GM10248 (cell line): ENCODE measurements at places on chromosomes 12 and 14.
A peak's percentile ranks its signal among the peaks of the same experiment; 100 is the strongest.

GRCh38 chr12:128578045-128578444, 245.7 kb downstream of the SLC15A4 start:
- DNase-seq, result no peak

DNA sequence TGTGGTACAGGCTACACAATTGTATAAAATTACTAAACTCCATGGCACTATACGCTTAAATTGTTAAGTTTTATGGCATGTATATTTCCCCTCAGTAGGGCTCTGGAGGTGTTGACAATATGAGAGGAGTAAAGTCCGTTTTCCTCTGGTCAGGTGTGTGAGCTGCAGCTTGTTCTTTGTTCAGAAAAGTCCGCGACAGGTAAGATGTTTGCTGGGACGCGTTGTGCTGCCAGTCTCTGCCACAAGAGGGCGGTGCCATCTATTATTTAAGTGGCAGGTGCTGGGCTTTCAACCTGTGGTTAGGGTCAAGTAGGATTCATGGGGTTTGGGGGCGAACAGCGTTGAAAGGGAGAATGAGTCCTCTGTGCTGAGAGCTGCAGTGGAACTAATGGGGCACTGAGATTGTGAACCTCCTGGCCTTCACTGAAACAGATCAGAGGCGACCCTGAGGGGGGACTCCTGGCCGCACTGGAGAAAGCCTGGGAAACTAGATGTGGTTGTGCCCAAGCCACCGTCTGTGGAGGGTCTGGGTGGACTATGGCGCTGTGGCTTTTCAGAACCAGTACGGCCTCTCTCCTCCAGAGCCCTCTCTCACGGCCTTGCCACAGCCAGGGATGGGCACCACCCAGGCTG, 179.0 kb downstream of the SLC15A4 start:
- DNase-seq, result peak; percentile 48

- DNase-seq, result no peak
Observed at GRCh38 chr12:103043531-103044486, 86.3 kb downstream of the ASCL1 start.

DNA sequence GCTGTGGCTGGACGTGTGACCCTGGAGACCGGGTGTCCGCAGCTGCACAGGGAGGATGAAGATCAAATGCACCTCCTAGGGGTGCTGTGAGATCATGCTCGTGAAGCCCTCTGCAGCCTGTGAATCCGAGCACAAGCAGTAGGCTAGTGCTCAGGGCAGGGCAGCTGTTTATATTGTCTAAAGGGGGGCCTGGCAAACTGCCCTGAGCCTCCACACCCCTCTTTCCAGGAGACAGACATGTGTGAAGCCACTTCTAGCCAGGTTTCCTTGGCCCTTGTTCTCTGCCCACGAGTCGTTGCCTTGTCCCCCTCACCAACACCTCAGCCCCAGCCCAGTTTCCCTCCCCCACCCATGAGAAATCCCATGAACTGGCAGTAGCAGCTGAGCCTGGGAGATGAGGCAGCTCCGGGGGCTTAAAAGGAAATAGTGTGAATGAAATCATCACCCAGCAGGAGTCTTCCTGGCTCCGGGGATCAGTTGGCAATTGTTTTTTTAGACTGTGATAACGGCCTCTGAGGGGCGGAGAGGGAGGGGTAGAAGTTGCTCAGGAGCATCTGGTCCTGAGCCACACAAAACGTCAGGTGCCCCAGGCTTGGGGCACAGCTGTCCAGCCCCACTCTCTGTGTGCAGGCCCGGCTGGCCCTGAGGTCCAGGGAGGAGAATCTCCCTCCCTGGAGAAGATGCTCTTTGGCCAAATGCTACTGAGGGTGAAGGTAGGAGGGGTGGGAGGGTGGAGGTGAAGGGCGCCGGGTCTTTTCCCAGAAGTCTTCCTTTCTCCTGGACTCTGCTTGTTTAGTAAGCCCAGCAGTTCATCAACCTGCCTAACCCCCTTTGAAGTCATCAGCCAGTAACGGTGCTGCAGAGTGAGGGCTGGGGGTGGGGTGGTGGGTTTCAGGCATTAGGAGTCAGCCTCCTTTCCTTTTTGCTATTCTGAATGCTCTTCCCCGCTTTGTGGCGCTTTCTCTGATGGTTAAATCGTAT, 4.0 kb downstream of the FGF6 start:
- no peak for DNase-seq

GRCh38 chr14:24207104-24207551, 1.6 kb downstream of the TSSK4 start:
- no peak for DNase-seq

GRCh38 chr12:113747017-113747416, 219.1 kb downstream of the RBM19 start:
- no peak for DNase-seq

- DNase-seq, result no peak
Observed at GRCh38 chr14:60805841-60806430, 71.4 kb downstream of the MNAT1 start.

DNA sequence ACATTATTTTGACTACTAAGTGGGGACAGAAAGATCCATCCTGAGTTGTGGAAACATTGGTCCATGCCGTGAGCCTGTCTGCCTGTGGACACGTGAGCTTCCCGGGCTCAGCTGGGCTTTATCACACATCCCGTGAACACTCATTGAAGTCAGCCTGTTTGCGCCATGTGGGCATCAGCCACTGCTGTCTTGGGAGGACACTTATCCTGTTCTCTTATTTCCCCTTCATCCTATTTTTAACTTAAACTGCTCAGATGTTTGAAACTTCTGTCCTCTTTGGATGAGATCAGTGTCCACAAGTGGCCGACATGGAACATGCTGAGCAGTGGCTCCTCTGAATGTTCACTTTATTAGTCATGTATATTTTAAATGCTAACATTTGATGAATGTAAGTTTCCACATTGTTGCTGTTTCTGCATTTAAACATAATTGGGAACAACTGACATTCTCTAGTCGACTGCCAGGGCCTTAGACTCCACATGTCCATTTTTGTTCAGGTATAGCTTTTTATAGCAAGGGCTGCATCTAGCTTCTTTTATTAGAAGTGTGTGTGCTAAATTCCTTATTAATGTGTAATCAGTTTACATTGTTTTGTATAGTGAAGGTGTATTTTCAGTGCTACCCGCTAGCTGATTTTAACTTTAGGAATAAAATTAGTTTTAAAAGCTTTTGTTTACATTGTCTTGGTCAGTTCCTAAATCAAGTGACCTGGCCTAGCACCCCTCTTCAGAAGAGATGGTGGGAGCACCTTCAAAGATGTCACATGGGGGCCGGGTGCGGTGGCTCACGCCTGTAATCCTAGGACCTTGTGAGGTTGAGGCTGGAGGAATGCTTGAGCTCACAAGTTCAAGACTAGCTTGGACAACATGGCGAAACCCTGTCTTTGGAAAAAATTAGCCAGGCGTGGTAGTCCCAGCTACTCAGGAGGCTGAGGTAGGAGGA, 24.0 kb downstream of the RNF34 start:
- DNase-seq, result no peak

DNA sequence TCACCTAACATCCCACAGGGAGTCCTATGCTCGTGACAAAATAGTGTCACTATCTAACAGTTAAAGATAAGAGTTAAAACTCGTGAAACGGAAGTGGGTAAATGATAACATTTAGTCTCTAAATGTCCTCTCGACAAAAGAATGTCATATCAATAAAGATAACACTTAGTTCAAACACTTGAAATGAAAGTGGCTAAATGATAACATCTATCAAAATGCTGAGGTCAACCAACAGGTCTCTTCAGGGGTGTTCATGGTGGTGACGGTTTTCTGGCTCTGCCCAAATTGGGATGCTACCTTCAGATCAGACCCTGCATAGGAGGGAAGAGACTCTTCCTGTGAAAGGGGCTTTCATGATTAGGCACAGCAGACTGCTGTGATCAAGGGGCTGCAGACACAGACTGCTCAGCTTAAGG, 22.1 kb downstream of the IL26 start:
- no peak for DNase-seq

DNA sequence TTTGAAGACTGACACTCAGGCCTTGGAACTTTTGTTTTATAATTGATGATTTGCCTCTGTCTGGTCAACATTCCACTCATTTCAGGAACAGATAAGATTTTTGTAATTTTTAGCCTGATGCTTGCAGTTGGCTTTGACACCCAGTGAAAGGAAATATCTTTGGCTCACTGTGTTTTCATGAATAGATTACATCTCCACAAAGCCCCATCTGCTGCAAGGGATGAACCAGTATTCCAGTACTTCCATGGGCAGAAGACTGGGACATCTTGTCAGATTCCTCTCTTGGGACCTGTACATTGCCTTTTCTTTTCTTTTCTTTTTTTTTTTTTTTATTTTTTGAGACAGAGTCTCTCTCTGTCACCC, 28.4 kb downstream of the GSG1 start:
- DNase-seq, result no peak

- no peak for DNase-seq
Observed at GRCh38 chr12:77796775-77797174, 33.9 kb upstream of the NAV3 start.

DNA sequence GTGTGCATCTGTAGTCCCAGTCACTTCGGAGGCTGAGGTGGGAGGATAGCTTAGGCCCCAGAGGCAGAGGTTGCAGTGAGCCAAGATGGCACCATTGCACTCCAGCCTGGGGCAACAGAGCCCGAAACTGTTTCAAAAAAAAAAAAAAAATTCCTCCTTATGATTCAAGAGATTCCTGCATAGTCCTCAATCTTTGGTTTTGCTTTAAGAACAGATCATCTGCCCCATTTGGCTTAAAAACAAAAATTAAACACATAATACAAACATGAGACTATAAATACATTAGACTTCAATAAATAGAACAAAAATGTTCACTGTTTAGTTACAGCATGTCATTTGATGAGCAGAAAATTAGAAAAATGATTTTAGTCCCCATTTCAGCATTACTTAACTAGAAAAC, 131.2 kb downstream of the PAWR start:
- no peak for DNase-seq

GRCh38 chr14:53663709-53664108, 292.9 kb downstream of the BMP4 start:
- DNase-seq, result no peak

DNA sequence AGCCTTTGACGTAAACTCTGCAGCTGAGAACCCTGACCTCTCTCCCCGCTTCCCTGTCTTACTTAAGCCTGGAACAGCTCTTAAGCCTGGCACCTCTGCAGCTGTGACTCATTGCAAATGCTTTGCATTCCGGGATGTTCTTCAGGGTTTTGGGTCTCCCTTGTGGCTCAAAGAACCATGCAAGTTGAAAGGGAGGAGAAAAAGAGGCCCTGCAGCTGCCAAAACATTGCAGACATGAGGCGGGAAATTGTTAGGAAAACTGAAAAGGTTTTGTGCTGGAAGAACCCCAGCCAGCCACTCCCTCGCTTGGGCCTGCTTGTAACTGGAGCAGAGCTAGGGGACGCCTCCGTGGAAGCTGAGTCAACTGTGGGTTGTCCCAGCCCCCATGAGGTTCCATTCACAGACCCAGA, 60.2 kb upstream of the FERMT2 start:
- no peak for DNase-seq

GRCh38 chr12:53952335-53952694, 2.4 kb upstream of the HOXC12 start:
- DNase-seq, result no peak

GRCh38 chr14:44895716-44896115, 66.0 kb downstream of the KLHL28 start:
- DNase-seq, result no peak

DNA sequence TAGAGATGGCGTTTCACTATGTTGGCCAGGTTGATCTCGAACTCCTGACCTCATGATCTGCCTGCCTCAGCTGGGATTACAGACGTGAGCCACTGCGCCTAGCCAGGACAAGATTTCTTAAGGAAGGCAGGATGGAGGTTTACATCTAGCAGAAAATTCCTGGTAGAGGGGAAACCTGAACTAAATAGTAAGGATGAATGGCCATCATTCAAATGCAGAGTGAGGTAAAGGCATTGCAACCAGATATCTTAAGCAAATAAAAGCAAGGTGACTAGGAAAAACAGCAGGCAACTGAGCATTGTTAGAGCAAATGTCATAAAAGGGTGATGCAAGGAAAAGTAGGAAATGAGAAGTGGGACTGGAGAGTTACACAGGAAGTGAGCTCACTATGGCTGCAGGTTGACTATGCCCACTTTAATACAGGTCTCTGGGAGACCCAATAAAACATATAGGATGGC, 133.0 kb downstream of the SOX5 start:
- DNase-seq, result no peak

- DNase-seq, result no peak
Observed at GRCh38 chr14:81401420-81402122, 1.4 kb upstream of the STON2 start.

- DNase-seq, result no peak
Observed at GRCh38 chr12:96238336-96239047, 44.3 kb downstream of the ELK3 start.

GRCh38 chr14:89025561-89026236, 201.2 kb downstream of the TTC8 start:
- DNase-seq, result no peak

DNA sequence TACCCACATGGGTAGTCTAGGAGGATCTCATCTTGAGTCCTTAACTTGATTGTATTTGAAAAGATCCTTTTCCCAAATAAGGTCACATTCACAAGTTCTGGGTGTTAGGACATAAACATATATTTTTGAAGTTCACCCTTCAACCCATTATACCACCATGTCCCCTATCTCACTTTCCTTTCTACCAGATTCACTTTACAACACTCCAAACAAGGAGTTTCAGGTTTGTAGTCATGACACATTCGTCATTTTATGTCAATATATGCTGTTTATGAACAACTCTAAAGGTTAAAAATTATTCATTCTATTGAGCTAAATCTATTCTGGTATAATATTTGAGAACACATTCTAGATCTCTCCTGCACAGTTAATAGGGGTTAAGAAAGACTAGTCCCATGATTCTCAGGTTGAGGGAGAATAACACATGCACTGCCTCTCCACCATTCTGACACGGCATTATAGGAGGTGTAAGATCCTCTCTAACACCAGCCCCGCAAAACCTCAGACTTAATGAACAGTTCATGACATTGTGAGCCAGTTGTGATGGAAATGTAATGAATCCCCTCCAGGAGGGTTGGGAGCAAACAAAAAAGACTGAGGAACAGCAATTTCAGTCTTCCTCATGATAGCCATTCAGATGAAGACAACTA, 72.0 kb upstream of the PSMA6 start:
- DNase-seq, result no peak

DNA sequence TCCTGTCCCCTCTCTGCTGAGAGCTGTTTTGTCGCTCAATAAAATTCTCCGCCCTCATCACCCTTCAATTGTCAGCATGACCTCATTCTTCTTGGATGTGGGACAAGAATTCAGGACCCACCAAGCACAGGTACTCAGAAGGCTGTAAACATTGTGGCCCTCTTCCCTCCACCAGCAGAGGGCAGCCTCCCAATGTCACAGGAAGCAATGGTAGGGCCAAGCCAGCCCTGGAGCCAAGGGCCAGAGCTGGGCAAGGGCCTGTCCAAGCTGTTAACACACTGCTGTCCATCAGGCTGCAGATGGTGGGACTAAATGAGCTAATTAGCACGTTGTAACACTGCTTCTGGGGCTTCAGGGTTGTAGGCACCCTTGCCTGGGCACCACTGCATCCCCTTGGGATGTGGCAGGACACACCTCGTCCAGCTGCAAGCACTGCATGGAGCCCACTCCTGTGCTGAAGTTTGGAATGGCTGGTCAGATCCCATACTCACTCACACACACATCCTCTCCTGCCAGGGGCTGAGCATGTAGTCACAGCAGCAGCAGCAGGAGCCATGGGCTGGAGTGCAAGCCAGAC, 62.7 kb upstream of the HECTD1 start:
- no peak for DNase-seq

GRCh38 chr12:52633383-52633782, 15.0 kb upstream of the KRT73 start:
- no peak for DNase-seq
